ENCODE measurements at places on chromosomes 6 and 20. TPM values are rescaled to one million over a fixed set of nuclear protein-coding genes. Genes with fewer than 3 reads are reported as not detected.

Gene BHLHE23
- not detected for polyA plus RNA-seq

DNA sequence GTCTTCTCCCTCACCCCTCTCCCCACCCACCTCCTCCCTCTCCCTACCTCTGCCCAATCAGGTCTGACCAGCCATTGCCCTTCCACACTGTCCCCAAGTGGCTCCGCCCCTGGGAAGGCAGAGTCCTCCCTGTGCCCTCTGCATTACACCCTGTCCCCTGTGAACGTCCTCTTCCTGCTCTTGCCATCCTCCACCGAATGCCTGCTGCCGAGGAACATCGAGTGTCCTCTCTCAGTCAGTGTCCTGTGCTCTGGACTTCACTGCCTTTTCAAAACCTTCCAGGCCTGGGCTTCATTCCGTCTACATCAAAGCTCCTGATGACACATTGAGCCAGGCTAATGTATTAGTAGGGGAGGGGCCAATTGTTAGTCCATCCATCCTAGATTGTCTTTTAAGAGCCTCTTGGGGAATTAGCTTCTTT, 3.3 kb upstream of the PACSIN1 start:
- peak; percentile 36 for DNase-seq

- DNase-seq: no peak
Measured at GRCh38 chr6:88815491-88815890, 147.9 kb downstream of the RNGTT start.

DNA sequence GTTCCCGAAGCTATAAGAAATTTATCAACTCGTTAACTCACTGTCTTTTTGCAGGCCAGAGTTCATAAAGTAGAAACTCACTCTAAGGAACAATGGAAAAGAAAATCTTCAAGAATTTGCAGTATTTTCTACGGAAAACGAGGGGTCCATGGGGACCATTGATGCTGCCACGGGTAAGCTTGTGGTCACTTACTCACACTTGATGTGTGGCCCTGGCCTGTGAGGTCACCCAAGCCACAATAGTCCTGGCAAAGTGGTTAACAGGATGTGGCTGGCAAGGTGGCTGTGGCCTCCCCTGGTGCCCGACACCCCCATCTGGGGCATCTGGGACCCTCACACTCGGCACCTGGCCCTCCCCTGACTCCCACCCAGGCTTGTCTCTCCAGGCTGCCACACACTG, 123.4 kb downstream of the C6orf118 start:
- no peak for DNase-seq

Gene MYH7B
- polyA plus RNA-seq: 0.17 TPM
